Activated CD8-positive, alpha-beta memory T cell treated with anti-CD3 and anti-CD28 coated beads for 1 hour (primary cell): ENCODE measurements at places on chromosomes 12 and 14.

GRCh38 chr12:123056053-123056452, 75.6 kb downstream of the ARL6IP4 start:
- DNase-seq, result no peak

- DNase-seq, result no peak
Observed at GRCh38 chr12:125512541-125513298, 447.5 kb downstream of the AACS start.

- DNase-seq, result no peak
Observed at GRCh38 chr14:50510157-50510556, 22.2 kb downstream of the MAP4K5 start.

- DNase-seq, result no peak
Observed at GRCh38 chr12:60173224-60174170, 577.7 kb downstream of the SLC16A7 start.

DNA sequence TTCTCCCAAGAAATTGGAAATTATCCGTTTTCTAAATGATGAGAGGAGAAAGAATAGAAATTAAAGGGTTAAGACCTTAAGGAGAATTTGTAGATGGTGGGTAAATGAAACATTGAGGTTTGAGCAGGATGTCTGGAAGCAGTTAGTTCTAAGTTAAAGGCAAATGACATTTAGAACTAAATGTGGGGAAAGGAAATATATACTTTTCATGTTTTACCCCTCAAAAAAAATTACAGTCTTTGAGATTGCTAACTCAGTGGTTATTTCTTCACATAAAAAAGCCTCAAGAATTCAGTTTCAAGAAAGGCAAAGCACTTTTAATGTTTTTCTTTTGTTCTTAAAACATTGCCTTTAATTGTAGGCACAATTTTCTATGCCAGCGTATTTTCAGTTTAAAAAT, 114.0 kb downstream of the PLEKHA5 start:
- DNase-seq, result no peak

DNA sequence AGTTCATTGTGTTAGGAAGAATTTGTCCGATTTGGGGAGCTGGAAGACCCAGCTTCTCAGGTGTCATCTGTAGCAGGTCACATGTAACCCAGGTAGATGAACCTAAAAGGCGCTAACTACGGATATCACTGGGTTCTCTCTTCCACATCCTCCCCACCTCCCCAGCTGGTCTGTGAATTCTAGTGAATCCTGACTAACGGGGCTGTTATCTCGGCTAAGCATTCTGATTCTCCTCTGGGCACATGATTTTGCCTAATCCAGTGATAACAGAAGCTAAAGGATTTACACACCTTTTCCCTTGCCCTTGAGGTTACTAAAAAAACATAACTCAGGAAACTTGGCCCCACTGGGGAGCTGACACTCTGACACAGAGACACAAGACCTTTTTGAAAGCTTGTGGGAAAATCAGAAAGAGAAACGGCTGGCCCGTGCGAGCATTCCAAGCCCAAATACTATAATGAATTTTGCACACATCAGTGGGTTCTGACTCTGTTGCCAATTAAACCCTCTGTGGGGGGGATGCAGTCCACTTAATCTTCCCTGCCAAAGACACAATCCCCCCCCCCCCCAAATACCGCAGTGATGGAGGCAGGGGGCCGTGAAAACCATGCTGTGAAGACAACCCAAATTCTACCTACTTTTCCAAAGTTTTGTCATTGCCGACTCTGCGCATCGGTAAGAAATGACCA, 81.0 kb upstream of the FZD10 start:
- DNase-seq, result no peak

DNA sequence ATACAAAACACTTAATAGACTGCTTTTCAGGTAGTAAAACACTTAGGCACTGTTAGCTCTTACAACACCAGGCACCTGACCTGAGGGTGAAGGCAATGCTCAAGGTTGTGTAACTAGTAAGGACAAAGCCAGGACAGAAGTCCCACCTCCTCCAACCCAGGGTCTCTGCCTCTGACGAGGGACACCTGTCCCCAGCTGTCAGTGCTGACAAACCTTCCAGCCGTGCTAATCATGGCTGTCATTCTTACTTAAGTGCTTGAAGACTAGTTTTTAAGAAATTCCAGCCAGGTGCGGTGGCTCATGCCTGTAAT, 62.5 kb upstream of the MAX start:
- DNase-seq, result no peak

DNA sequence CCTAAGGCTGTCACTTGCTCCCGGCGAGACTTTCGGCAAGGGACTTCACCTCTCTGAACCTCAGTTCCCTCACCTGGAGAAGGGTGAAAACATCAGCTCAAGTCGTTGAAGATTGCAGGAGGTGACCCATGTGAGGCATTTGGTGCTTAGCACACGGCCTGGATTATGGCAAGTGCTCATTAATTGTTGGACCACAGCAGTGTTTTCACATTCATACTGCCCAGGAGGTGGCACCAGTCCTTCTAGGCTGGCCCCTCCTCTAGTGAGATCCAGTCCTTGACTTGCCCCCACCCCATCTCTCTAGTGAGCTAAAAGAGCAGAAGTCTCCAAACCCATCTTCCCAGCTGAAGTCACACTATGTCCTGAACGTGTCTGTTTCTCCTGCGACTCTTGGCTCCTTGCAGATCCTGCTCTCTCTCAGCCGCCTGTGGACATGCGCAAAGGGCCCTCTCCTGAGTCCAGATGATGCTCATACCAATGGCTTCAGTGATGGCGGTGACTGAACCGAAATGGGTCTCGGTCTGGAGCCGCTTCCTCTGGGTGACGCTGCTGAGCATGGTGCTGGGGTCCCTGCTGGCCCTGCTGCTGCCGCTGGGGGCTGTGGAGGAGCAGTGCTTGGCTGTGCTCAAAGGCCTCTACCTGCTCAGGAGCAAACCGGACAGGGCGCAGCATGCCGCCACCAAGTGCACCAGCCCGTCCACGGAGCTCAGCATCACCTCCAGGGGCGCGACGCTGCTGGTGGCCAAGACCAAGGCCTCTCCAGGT, 1.6 kb downstream of the FICD start:
- DNase-seq, result no peak

DNA sequence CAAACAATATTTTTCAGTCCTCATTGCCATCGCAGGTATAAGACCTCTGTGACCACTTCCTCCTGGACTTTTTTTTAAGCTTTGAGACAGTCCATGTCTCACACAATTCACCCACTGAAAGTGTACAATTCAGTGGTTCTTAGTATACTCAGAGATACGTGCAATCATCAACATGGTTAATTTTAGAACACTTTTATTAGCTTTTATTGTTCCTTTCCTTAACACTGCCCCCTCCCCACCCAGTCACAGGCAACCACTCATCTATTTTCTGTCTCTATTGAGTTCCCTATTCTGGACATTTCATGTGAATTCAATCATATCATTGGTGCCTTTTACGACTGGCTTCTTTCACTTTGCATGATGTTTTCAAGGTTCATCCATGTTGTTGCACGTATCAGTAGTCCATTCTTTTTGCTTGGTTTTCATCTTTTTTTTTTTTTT, 16.2 kb downstream of the NCKAP5L start:
- DNase-seq, result no peak
